NCI-H1092 (cell line): ENCODE measurements at places on chromosomes 12 and 14.

- DNase-seq, result no peak
Measured at GRCh38 chr12:78964521-78964920, 99.9 kb downstream of the SYT1 start.

- DNase-seq, result no peak
Measured at GRCh38 chr12:132103542-132104308, 40.4 kb downstream of the DDX51 start.

DNA sequence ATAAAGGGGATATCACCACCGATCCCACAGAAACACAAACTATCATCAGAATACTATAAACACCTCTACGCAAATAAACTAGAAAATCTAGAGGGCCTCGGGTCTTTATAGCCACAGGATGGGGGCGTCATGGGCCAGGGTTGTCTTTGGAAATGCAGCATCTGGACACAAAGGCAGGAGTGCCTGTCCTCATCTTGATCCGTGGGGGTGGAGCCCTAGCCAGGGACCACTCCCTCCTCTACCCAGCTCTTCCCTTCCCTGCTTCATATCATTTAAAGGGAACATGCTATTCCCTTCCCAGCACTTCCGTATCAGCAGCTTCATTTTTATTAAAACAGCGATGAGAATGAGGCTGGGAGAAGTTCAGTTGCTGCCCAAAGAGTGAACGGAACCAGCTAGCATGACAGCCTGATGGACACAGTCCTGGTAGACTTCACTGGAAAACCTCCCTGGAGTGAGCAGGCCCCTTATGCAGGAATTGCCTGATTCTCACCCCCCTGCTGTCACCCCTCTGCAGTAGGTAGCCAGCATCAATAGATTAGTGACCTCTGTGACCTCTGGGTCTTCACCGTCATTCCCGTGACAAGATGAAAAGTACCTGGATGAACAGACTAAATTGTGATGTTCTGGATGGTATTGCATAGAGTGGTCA lies 251.4 kb upstream of the RGS6 start:
- DNase-seq, result no peak

DNA sequence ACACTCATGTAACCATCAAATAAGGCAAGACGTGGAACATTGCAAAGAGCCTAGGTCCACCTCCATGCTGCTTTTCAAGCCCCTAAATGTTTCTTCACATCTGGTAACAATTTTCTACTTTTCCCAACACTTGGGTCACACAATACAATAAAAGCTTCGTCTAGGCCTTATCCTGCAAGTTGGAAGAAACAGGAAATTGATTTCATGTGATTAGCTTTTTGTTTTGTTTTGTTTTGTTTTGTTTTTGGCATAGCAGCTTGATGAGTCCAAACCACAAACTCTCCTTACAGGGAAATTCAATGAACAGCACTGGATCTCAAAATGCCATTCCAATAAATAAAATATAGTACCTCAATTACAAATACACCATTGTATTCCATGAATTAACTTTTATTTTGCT lies 19.3 kb downstream of the TAS2R50 start:
- DNase-seq, result no peak

GRCh38 chr14:78005325-78005724 lies 164.8 kb upstream of the NRXN3 start:
- DNase-seq, result no peak

- no peak for DNase-seq
Measured at GRCh38 chr12:115337693-115338543, 653.9 kb upstream of the TBX3 start.
